NCI-H1930 (cell line): ENCODE measurements at places on chromosomes 2 and 18.

DNA sequence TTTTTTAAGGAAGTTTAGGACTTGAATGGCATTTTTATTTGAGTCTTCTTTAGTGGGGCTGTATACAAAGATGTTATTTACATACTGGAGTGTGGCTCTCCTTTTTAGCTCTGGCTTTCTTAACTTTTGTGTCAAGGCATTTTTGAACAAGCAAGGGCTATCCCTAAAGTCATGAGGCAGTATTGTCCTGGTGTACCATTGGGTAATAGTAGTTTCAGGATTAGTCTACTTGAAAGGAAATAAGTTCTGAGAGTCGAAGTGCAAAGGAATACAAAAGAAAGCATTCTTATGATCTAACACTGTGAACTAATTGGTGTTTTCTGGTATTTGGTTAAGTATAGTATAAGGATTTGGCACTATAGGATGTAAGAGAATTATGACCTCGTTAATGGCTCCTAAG, 1.9 kb upstream of the CYP27A1 start:
- DNase-seq, result no peak

GRCh38 chr2:231533777-231534125, 3.5 kb upstream of the NMUR1 start:
- DNase-seq, result no peak

DNA sequence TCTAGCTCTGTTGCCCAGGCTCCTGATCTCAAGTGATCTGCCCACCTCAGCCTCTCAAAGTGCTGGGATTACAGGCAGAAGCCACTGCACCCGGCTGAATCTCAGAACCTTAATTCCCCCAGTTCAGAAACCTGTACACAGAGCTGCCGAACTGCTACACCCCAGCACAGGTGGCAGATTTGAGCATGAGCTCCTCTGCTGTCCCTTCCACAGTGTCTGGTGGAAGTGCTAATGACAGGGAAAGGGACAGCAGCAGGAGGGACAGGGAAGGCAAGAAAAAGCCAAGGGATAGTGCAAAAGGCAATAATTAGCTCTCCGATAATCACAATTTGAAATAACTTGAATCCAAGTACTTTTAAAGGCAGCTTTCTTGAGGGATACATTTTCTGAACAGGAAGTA, 211.4 kb upstream of the ZNF521 start:
- DNase-seq, result no peak

GRCh38 chr2:203025592-203025991, 10.9 kb downstream of the NBEAL1 start:
- no peak for DNase-seq

GRCh38 chr2:176364273-176364977, 95.2 kb downstream of the MTX2 start:
- DNase-seq, result no peak

GRCh38 chr2:230691005-230691647, 21.5 kb upstream of the CAB39 start:
- DNase-seq, result no peak

DNA sequence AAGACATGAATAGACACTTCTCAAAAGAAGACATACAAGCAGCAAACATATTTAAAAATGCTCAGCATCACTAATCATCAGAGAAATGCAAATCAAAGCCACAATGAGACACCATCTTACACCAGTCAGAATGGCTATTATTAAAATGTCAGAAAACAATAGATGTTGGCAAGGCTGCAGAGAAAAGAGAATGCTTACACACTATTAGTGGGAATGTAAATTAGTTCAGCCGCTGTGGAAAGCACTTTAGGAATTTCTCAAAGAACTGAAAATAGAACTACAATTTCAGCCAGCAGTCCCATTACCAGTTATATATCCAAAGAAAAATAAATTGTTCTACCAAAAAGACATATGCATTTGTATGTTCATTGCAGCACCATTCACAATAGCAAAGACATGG, 61.7 kb downstream of the STRADB start:
- DNase-seq, result no peak

GRCh38 chr2:21781962-21782361, 658.2 kb downstream of the TDRD15 start:
- DNase-seq, result no peak

DNA sequence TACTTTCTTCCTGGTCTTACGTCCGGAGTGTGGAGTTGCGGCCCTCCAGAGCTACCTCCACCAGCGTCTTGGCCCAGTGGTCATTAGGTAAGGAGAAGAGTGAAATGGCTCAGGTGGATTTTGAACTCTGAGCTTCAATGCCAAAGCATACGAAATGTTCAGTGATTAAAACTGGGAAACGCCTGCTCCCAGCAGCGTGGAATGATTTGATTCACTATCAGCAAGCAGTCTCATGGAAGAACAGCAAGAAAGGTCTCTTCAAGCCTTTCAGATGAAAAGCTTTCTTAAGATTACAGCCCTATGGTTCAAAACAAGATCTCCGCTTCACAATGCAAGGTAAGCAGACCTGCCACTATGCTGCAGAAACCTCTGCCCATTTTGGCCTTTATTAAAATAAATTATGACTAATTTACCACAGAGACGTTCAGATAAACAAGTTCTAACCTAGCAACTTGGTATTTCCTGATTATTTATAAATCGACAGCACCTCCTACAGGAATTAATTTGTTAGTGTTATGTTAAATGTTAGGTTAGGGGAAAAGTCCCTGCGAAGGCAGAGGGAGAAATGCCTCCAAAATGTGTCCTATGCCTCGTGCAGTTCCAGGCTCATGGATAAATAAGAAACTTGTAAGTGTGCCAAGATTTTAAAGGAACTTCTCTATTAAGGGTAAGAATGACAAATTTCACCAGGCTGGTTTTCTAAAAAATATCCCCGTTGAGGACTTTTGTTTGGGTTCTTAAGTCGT, 10.1 kb downstream of the SP9 start:
- DNase-seq, result peak; percentile 11

DNA sequence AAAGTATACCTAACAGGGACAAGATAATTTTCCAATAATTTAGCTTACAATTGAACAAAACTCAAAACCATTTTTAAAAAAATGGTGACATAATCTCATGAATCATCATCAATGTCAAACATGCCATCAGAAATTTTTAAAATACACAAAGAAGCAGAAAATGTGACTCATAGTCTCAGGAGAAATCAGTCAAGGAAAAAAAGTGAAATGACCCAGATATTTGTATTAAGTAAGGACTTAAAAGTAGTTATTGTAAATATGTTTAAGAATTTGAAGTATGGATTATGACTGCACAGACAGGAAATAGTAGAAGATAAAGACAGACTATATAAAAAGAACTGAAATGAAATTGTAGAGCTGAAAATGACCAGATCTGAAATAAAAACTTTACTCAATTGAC, 473.9 kb upstream of the SYT4 start:
- DNase-seq, result no peak

DNA sequence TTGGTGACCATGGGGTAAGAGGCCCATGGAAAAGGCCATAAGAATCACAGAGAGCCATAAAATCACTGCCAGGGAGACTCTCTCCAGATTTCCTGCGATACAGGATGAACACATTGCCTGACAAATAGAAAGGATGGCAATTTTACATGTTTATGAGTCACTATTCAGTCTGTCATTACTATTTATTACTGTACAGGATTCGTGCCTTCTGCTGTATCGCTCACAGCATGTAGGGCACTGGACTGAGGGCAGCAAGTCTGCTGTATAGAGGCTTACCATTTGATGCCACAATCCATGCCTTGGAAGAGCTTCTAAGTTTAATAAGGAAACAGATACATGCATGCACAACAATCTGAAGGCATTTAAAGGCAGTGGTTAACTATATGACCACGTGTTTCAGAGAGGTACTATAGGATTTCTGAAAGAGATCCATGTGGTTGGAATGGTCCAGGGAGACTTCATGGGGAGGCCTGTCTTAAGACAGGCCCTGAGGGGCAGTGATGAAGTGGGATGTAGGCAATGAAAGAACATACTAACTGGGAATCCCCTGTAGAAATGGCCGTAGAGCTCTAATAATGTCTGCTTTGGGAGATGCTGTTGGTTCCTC, 702.4 kb upstream of the RAB6C start:
- DNase-seq, result no peak

DNA sequence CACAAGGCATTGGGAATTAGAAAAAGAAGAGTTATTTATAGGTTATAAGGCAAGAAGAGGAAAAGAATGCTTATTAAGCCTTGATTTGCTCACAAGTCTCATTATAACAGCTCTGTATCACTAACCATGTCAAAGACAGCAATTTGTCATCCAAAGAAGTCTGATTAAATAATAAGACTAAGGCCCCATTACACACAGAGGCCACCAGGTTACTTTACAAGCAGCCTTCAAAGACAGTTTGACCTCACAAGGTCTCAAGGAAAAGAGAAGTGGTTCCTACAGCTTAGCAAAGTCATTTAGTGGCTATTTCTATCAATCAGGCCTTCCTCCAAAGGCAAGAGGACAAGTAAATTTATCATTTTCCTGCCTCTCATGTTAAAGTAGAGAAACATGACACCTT, 188.5 kb downstream of the MBD2 start:
- DNase-seq, result no peak

GRCh38 chr2:228942856-228943255, 328.2 kb downstream of the PID1 start:
- no peak for DNase-seq

GRCh38 chr2:215447673-215448081, 11.8 kb upstream of the FN1 start:
- no peak for DNase-seq

DNA sequence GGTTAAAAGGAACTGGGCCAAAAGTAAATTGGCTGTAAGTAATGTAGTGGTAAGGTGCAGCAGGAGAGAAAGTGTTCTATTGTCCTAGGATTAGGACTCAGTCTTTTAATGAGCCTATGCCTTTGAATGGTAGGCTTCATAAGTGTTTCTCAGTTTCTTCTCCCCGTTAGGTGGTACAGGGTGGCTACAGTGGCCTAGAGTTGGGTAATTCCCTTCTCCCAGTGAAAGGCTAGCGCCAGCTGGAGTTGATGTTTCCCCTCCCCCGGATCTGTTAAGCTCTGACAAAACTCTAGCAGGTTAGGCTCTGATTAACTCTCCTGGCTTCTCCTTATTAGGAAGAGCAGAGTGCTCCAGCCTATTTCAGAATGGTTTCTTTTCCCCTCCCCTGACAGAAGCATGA, 127.7 kb downstream of the DNAH6 start:
- no peak for DNase-seq

DNA sequence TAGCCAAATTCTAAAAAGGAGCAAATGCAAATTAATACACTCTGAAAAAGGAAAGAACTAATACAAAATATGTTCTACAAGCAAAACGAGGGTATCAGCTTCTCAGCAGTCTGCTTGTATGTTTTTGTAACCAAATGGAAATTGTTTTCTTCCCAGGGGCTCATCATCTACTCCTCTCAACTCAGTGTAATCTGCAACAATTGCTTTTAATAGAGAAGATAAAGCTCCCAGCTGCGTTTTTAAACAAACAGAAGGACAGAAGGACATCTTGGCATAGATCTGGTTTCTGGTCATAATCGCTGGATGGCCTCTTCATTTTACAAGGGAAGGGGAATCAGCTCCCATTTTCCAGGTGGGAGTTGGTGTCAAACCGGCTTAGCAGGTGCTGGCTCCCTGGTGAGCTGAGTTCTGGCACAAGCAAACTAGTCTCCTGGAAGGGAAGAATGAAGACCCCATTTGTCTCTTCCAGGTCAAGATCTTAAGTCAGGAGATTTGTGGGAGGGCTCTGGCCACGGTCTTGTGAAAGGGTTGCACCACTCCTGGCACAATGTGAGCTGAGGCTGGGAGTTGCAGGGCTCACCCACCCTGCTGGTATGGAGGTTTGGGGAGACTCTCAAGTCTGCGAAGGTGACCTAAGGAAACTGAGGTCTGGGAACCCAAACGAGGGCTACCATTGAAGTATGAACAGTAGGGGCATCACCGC, 41.6 kb downstream of the NPPC start:
- DNase-seq, result peak; percentile 18

GRCh38 chr2:74020702-74021406, 36.1 kb downstream of the TET3 start:
- DNase-seq, result no peak

- no peak for DNase-seq
Measured at GRCh38 chr2:182883451-182883850, 17.0 kb upstream of the FRZB start.

DNA sequence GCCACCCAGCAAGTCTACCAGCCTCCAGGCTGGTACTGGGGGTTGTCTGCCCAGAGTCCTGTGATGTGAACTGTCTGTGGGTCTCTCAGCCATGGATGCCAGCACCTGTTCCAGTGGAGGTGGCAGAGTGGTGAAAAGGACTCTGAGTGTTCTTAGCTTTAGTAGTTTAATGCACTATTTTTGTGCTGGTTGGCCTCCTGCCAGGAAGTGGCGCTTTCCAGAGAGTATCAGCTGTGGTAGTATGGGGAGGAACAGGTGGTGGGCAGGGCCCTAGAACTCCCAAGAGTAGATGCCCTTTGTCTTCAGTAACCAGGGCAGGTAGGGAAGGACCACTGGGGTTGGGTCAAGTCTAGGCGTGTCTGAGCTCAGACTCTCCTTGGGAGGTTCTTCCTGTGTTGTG, 356.7 kb downstream of the STK39 start:
- no peak for DNase-seq

GRCh38 chr2:24482251-24482971, 8.6 kb upstream of the NCOA1 start:
- DNase-seq, result no peak

- no peak for DNase-seq
Measured at GRCh38 chr2:134269972-134270735, 16.3 kb downstream of the MGAT5 start.

- DNase-seq, result no peak
Measured at GRCh38 chr2:159119652-159120257, 151.3 kb downstream of the TANC1 start.

DNA sequence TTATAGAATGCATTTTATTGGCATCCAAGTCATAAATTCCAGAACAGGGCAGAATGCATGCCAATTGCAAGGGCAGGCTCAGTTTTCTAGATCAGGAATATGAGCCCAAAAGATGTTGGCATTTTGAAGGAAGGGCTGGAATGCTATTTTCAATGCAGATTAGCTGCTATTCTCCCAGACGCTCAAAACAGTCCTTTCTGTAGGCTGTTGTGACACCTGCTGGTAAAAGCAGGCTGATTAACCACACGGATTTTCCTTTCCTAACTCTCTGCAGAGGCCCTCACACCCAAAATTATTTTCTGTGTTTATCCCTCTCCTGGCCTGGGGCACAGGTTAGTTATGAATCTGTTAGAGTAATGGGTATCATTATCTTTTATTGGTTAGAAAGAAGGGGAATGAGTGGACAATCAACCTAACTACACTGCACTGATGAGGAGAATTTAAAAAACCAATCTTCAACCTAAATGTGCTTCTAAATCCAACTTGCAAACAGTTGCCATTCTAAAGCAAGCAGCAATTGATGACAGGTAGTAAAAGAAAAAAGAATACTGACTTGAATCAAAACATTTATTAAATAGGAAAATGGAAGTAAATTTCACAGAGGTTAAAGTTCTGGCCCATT, 94.0 kb downstream of the PLA2R1 start:
- DNase-seq, result peak; percentile 40

DNA sequence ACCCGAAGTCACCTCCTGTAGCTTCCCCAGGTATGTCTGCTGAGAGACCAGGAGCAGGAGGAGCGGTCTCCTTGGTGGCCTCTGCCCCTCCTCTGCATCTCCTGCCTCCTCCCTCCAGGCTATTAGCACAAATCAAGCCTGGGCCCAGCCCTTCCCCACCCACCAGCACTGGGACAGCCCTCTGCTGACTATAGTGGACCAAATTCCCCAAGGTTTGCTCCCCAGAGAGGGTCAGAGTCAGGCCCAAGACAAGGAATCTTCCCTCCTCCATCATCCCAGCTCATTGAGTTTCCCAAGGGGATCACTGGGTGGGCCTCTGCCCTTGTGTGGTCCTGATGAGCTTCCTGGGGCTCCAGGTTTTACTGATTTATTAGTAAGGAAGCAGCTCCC, 62.1 kb downstream of the EMILIN2 start:
- no peak for DNase-seq
